OCI-M1 (cell line): ENCODE measurements at places on chromosomes 1 and 21.

GRCh38 chr1:42319128-42319851 is 15.7 kb downstream of the FOXJ3 start:
- DNase-seq = no peak

- peak; percentile 17 for DNase-seq
These were observed 15.7 kb downstream of the TFF3 start for GRCh38 chr21:42299324-42300044.

GRCh38 chr1:58545591-58546519 is 671 bp downstream of the OMA1 start:
- DNase-seq = peak; percentile 82

GRCh38 chr1:92752719-92753118 is 32.2 kb downstream of the EVI5 start:
- no peak for DNase-seq

GRCh38 chr21:38721055-38721454 is 84.7 kb upstream of the ETS2 start:
- DNase-seq = no peak

- DNase-seq = no peak
These were observed 82.1 kb upstream of the COL6A1 start for GRCh38 chr21:45899317-45900033.

GRCh38 chr1:226823643-226824042 is 46.8 kb upstream of the PSEN2 start:
- peak; percentile 61 for DNase-seq
